Fibroblast of villous mesenchyme (primary cell): ENCODE measurements at places on chromosomes 1 and 21. TPM values are rescaled to one million over a fixed set of nuclear protein-coding genes. Genes with fewer than 3 reads are reported as not detected.

RNU1-4 gene
- under 0.01 TPM in 1 of 2 replicates, not detected in the other for total RNA-seq

KRTAP20-3 gene
- not detected in 2 replicates for total RNA-seq

SFN gene
- total RNA-seq: 0.32 and 0.43 TPM in 2 replicates

MROH7 gene
- total RNA-seq: under 0.01 TPM in 1 of 2 replicates, not detected in the other

LCE4A gene
- total RNA-seq: not detected in 2 replicates

WDR3 gene
- total RNA-seq: 11.6 and 17.7 TPM in 2 replicates

A3GALT2 gene
- not detected in 2 replicates for total RNA-seq

SPAG17 gene
- total RNA-seq: 0.32 TPM in 1 of 2 replicates, not detected in the other

G0S2 gene
- total RNA-seq: 4.8 and 52.2 TPM in 2 replicates

FAM151A gene
- not detected in 2 replicates for total RNA-seq

DNA sequence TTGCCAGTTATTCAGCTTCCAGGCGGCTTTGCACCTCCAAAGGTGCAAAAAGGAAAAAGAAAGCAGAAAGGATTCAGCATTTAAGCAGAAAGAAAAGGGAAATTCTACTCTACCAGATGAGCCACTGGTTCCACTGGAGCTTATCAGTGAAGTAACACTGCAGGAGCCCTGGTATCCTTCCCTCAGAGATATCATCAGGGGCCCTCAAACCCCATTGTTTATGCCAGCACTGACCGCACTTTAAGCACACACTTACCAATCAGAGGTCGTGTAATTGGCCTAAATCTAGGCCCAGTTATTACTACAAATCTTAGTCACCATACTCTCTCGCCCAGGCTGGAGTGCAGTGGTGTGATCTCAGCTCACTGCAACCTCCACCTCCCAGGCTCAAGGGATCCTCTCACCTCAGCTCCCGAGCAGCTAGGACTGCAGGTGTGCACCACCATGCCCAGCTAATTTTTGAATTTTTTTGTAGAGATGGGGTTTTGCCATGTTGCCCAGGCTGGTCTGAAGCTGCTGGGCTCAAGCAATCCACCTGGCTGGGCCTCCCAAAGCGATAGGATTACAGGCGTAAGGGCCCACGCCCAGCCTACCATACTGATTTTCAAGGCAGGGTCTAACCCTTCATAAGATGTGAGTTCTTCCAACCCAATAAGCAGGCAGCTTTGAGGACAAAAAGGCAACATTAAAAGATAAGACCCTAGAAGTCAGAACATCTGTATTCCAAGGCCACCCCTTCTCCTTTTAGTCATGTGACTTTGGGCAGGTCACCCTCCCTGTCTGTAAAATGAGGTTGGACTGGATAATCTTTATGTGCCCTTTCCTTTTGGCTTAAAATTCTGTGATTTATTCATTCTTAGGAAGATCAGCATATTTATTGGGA lies 125.3 kb downstream of the SYT2 start:
- DNase-seq: peak; percentile 90

GRCh38 chr1:29122682-29123052 lies 1.0 kb downstream of the TMEM200B start:
- peak; percentile 73 for DNase-seq

GRCh38 chr1:54257876-54258275 lies 57.9 kb downstream of the MRPL37 start:
- DNase-seq: no peak

DNA sequence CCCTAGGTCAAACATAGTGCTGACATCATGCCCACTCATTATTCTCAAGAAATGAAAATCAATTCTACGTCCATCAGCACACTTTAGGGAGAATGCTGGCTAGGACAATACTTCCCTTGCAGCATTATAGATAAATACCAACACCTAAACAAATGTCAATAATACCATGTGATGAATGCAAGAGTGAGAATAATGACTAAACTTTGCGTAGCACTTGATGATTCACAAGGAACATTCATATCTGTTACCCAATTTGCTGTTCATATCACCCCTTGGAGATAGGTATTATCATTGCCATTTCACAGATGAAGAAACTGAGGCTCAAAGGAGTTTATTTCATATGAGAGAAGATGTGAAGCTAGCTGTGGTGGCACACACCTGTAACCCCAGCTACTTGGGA lies 24.8 kb upstream of the EPS15 start:
- no peak for DNase-seq

DNA sequence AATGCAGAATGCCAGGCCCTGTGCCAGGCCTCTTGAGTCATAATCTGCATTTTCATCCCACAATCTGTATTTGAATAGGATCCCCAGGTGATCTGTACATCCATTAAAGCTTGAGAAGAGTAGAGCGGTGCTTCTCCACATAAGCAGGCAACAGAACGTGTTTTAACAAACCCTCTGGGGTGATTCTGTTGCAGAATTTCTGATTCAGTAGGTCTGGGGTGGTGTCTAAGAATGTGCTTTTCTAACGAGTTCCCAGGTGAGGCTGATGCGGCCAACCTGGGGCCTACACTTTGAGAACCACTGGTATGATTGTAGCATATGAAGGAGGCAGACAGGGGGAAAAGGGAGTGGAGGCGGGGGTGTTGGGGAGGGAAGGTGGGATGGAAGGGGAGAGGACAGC lies 78.4 kb upstream of the POU3F1 start:
- no peak for DNase-seq

GRCh38 chr1:94925004-94925403 lies 1.9 kb downstream of the CNN3 start:
- DNase-seq: peak; percentile 31

DNA sequence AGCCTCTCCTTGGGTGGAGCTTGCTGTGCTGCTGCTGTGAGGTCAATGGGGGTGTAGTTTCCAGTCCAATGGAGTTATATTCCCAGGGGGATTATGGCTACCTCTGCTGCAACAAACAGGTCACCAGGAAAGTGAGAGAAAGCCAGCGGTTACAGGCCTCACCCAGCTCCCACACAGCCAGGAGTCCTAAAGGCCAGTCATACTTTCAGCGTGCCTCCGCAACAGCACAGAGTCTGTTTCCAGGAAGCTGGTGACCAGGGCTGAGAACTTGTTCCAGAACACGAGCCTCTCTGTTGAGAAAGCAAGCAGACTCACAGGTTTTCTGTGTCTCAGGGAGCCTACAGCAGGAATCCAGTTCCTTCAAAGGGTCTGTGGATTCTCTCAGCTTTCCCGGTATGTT lies 17.3 kb upstream of the OR2M5 start:
- no peak for DNase-seq

GRCh38 chr1:220224611-220225124 lies 47.6 kb downstream of the RAB3GAP2 start:
- DNase-seq: no peak

- DNase-seq: no peak
Observed at GRCh38 chr1:228987736-228988506, 252.6 kb downstream of the RHOU start.

- peak; percentile 14 for DNase-seq
Observed at GRCh38 chr1:7580923-7581753, 190.0 kb upstream of the VAMP3 start.

DNA sequence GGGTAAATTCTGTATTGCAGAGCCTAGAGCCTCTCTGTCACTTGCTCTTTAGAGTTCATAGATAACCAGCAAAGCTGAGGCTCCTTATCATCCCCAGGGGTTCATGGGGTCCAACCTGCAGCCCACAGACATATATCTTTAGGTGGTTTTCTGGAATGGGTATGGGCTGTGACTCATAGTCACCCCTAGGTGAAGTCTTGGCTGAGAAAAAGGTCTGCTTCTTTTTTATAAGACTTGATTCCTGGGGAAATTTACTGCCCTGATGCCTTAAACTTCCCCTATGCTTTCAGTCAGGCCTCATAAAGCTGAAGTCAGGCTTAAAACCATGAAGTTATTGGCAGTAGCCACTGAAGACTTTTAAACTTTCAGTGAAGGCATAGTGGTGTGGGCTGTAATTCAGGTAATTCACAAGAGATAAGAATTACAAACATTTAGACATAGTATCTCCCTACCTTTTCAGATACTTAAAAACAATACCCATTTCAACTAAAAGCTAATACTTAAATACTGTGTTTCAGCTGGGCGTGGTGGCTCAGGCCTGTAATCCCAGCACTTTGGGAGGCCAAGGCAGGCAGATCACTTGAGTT lies 46.8 kb downstream of the MACO1 start:
- DNase-seq: peak; percentile 35

DNA sequence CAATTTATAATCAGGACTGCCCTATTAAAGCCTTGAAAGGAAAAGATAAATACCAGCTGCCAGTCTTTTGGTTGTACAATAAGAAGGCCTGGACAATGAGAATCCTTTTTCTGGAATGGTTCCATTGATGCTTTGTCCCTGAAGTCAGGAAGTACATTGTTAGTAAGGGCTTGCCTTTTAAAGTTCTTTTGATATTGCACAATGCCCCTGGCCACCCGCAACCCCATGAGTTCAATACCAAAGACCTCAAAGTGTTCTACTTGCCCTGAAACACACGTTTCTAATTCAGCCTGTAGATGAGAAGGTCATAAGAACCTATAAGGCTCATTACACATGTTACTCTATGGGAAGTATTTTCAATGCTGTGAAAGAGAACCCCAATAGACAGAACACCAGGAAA lies 112.1 kb downstream of the OLFM3 start:
- DNase-seq: no peak

DNA sequence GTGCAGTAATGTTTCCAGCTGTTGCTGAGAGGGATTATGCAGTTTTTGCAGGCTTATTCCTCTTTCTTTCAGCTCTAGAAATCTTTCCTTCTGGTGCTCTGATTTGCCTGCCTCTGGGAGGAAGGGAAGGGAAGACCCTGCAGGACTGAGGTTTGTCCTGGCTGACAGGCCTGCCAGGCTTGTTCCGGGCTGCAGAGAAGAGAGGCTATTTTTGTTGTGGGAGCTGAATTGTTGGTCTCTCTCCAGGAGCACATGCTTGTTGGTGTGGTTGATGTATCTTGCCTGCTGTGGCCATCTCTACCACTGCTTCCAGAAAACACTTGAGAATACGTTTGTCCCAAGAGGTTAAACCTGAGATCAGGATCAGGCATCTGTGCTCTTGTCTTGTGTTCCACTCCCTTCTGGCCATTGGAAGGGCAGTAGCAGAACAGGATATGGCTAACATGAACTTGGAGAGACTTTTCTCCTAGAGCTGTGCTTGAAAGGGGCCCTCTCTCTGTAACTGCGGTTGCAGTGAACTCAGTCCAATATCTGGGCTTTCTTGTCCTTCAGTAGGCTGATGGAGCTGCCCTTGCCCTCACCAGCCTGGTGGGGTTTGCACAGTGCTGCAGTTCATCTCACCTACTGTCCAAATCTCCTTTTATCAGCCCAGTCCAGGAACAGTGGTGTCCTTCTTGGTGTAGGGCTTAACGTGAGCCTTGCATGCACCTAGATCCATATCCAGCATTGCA lies 21.5 kb upstream of the SLC25A34 start:
- peak; percentile 81 for DNase-seq

DNA sequence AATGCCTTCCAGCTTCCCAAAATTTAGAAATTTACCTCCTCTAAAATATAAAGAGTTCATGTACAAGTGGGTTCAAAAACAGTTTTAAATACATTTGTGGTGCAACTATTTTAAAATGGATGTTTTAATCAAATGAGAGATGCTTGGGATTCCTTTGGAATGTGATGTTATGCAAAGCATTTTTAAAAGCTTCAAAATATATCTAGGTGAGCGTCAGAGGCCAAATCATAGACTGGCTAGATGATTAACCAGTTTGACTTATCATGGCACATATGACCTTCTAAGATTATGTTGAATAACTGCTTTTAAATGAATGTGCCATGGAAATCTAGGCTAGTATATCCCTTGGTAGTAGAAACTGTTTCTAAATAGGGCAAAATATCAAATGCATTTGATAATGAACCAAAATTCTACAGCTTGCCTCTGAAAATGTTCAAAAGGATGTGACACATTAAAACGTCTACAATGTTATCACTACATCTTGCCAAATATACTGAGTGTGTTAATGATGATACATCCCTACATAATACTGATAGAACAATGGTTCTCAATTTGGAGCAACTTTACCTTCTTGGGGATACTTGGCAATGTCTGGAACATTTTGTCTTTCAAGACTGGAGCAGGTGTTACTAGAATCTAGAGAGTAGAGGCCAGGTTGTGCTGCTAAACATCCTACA lies 650.9 kb upstream of the ADGRL2 start:
- DNase-seq: no peak

GRCh38 chr1:209584231-209584672 lies 738 bp downstream of the CAMK1G start:
- peak; percentile 66 for DNase-seq

- DNase-seq: no peak
Observed at GRCh38 chr1:231743966-231744365, 117.4 kb downstream of the DISC1 start.

- no peak for DNase-seq
Observed at GRCh38 chr1:1939296-1940122, 20.4 kb upstream of the TMEM52 start.

DNA sequence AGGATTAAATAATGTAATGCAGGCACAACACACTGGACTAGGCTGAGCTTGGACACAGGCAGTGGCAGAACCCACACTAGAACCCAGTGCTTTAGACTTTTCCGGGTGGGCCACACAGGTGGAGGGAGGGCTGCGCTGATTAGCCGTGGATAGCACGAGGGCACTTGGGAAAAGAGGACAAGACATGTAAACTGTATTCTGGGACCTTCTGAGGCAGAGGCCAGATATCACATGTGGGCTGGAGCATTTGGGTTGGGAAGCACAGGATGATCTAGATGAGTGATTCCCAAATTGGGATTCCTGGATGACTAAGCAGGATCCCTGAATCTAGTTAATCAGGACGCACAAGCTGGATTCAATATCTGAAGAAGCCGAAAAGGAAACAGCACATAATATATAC lies 20.3 kb upstream of the A3GALT2 start:
- DNase-seq: peak; percentile 45

DNA sequence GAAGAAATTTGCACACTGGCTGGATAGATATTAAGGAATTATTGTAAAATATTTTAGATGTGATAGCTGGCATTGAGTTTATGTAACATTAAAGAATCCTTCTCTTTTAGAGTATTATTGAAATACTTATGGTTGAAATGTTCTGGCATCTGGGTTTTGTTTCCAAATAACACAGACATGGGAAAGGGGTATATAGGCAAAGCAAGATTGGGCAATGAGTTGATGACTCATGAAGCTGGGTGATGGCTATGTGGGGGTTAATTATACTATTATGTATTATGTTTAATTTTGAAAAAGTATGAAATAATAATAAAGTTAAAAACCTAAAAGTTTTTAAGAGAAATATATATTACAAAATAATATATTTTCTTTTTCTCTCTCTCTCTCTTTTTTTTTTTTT lies 12.5 kb upstream of the PTPN14 start:
- DNase-seq: peak; percentile 75

DNA sequence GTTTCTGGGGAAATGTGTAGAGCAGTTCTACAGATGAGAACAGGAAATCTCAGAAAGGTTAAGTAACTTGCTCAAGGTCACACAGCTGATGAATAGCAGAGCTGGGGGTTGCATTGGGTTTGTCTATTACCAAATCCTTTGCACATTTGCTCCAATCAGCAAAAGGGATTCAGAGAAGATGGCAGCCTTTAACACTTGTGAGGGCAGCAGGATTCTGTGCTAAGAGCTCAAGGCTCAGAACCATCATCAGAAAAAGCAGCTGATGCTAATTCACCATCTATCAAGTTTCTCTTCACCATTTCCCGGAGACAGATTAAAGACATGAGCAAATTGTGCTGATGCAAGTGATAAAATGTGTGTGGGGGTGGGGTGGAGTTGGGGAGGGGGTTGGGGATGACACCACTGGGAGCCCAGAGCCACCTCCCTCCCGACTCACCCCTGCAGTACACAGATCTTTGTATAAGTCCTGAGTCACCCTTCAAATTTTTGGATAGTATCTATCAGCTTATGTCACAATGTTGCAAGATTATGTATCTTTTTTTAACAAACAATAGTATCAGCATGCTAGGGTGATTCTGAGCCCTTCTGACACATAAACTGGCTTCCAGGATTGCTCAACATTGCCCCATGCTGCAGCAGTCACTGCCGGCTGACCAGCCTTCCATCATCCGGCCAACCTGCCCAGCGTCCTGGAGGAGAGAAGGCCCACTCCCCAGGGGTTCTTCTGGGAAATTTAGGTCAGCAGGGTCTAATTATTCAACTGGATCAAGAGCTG lies 2.8 kb upstream of the SPSB1 start:
- DNase-seq: peak; percentile 95
